Stimulated activated CD4-positive, alpha-beta T cell treated with anti-CD3 and anti-CD28 coated beads, Interleukin-12 subunit alpha, Interleukin-12 subunit beta, amount 100 ng/mL, for 4 hours (primary cell): ENCODE measurements at places on chromosomes 16 and 17.

DNA sequence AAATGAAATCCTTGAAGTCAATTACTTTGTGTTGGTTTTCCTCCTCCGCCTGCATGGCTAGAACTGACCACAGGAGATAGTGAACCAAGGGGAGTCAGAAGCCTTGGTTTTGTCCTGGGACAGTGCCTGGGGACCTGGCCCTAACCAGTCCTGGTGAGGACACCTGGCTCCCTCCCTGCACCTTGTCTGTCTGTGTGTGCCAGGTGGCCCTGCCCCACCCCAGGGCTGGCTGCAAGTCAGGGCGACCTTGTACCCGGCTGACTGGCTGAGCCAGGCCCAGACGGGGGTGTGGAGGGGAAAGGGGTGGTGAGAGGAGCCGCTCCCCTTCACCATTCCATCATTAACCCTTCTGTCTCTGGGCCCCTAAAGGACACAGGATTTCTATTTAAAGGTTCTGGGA is 3.4 kb downstream of the RAPGEFL1 start:
- DNase-seq = no peak

DNA sequence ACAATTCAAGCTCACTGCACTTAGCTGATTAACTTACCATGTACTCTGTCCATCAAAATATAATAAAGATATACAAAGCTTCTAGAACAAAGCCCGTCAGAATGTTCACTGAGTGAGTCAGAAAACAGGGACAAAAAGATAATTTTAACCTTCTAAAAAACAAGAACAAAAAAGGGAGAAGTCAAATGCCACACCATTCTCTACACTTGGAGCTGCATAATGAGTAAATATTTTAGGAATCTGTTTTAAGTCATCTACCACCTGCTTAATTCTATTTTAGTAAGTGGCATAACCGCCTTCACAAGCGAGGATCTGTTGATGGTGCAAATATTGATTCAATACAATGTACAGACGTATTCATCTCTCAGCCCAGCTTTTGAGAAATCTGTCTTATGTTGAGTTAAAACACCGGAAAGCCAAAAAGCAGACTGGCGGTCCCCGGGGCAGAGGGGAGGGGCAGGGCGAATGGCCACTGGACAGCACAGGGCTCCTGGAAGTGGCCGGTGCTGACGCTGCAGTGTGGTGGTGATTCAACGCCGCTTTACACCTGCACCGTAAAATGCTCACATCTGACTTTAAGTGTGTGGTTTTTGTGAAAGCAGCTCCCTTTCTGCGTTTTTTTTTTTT is 20.1 kb downstream of the RAB40B start:
- no peak for DNase-seq

DNA sequence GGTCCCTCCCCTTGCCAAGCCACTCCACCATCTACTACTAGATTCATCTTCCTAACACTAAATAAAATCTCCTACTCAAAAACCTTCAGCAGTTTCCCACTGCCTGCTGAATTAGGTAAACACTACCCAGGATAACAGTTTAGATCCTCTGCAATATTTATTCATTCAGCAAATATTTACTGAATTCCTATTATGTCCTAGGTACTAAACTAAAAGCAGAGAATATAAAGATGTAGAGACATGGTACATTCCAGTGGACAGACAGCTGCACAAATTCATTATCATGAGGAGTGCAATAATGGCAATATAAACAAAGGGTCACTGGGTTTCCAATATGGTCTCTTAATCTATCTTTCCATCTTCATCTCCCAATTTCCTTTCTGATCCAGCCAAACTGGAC is 30.7 kb upstream of the HOXB13 start:
- no peak for DNase-seq

DNA sequence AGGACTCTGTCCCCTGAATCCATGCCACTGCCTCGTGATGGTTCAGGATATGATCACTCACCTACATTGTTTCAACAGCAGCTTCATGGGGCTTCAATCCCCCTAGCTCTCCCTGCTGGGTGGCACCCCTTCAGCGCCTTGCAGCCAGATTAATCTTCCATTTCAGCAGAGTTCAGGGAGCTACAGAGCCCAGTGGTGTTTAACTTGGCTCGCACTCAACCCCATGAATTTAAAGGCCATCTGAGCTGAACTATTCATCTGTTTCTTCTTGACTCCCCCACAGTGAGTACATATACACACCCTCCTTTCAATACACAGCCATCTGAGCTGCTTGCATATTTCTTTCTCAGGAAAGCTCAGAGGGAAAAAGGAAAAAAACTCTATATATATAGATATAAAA is 202.8 kb upstream of the C16orf82 start:
- no peak for DNase-seq

GRCh38 chr16:2489581-2489980 is 14.7 kb downstream of the TBC1D24 start:
- no peak for DNase-seq

DNA sequence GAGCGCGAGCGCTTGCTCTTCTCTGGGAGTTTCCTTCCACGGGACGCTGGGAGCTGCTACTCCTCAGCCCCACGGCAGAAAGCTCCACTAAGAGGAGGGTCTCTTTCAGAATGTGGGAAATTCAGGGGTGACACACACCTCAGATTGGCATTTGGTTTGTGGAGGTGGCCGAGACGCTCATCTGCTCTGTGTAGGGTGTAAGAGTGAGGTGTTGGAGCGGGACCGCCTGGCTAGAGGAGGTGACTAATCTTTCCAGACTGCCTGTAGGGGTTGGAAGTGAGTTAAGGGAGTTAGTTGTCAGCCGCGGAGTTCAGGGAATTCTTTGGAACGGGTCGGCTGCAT is 735 bp downstream of the PSMD11 start:
- peak; percentile 28 for DNase-seq

DNA sequence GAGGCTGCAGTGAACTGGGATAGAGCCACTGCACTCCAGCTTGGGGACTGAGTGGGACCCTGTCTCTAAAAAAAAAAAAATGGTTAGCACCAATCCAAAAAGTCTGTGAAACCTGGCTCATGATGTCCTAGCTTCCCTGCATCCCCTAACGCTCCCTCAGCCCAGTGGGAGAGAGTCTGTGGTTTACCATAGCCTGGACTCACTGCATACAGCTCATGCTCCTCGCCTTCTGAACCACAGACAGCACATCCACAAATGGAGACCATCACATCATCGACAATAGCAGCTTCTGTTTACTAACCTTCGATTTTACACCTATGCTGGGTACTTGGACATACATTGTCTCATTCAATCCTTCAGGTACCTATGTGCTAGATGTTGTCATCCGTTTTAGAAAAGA is 43.6 kb downstream of the NLRC5 start:
- DNase-seq = no peak

GRCh38 chr17:66655861-66656260 is 179.1 kb upstream of the CACNG5 start:
- peak; percentile 48 for DNase-seq

- DNase-seq = no peak
Observed at GRCh38 chr17:32335046-32335445, 6.9 kb downstream of the C17orf75 start.

DNA sequence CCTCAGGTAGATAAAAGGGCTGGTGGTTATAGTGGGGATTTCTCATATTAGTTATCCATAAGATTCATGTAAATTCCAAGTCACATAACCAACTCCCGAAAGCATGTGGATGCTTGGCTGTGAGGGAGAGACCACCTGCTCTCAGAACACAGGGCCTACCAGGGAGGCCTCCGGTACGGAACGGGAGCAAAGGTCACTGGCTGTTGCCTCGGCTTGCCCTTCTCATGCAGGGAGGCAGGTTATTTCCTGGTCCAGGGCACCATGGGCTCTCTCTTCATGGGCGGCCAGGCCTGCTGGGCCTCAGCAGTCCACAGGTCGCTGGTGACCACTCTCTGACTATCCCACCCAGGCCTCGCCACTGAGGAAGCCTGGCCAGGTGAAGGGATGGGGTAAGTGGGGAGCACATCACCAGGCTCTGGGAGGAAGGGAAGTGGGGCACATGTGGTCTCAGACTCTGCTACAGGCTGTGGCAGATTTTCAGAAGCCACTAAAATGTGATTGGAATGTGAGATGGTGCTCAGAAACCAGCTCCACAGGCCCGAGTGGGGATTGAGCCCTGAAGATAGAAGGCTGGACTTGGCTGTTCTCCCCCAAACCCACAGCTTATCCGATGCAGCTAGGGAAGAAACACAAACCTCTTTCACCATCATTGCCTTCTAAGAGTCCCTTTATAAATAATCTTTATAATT is 45.4 kb downstream of the HNF1B start:
- DNase-seq = no peak

DNA sequence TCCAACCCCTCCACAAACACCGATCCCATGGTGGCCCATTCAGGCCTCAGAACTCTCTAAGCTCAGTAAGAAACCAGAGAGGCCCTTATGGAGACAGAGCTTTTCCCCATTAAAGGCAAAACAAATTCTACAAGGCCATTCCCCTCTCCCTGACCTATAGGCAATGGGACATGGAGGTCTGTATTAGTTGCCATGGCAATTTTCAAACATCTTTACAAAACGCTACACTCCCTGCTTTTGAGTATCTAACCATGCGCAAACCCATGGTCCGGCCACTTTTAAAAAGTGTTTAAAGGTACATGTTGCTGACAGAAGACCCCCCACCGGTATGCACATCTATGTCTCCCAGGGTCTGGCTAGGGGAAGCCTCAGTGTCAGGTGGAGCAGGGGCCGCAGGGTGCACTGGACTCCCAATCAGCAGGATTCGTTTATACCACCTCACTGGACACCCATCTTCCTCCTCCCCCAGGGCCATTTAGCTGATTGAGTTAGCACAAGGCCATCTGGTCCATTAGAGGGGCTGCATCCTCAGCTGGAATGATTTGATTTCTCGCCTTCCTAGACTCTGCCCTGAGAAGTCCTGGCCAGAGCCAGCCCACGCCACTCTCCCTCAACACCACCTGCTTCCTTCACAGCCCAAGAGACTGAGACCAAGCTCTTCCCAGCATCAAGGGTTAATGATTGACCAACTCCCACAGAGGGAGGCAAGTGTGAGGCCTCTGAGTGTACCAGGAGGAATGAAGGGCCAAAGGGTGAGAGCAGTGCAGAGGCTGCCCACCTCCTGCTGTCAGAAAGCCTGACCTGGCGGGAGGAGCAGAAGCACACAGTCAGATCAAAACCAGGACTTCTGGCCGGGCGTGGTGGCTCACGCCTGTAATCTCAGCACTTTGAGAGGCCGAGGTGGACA is 10.9 kb downstream of the ACLY start:
- DNase-seq = no peak

GRCh38 chr17:68533887-68534694 is 21.9 kb downstream of the PRKAR1A start:
- DNase-seq = no peak

DNA sequence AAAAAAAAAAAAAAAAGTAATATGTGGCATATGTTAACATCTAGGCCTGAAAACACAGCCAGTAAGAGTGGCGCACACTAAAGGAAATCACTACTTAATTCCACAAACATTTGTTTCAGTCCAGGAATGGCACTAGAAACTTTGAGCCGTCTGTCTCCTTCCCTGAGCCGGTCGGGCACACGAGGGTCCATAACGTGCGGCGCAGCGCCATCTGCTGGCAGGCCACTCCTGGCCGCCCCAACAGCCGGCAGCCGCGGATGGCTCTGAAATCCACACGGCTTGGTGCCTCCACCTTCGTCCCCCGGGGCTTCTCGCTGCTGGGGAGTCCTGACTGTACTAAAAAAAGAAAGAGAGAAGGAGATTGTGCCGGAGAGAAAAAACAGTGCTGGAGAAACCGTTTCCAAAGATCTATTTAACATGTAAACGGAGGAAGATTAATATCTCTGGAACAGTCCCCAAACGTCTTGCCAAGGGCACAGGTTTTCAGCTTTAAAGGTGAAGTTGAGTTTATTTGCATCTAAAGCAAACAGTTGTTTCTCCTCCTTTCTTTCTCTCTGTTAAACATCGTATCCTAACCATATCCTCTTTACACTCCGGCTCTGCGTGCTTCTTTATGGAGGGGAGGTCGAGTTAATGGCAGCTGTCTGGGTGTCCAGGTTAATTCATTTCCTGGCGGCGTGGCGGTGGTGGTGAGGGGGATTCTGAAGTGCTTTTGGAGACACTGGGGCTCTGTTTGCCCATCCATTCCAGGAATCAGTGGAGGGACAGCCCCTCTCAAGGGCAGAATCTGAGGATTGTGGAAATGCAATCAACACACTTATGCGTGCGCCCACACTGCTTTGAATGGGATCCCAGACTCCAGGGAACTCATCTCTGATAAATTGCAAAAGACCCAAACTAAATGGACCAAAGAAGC is 611.3 kb upstream of the SALL1 start:
- peak; percentile 36 for DNase-seq

DNA sequence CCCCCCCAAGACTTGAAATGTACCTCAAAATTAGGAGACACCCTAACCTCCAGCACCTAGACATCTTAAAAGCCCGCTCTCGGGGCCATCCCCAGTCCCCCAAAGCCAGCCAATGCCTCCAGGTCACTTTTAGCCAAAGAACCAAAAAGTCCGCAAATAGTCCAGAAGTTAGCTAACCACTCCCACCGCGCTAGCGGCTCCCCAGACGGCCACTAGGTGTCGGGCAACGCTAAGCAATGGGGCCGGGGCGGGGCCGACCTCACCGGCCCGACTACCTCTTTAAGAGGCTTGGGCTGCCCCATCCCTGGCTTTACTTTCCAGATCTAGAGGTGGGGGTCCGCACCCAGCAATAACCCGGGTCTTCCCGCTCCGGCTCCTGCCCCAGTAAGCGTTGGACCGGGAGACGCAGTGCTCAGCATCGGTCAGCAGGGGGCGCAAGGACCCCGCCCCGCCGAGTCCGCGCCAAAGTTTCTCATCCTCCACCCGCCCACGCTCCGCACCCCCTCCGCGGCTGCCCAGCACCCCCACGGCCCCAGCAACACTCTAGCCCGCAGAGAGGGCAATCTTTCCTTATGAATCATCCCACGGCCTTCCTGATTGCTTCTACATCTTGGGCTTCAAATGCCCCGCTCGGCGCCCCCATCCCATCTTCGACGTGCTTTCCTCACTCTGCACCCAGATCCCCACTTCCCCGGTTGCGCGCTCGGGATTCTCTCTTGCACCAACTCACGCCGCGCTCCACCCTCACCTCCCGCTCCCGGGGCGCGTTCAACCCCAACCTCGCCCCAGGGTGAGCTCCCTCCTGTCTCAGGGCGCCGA is 765 bp downstream of the COL1A1 start:
- DNase-seq = peak; percentile 76

GRCh38 chr16:70770626-70771552 is 30.1 kb downstream of the VAC14 start:
- DNase-seq = peak; percentile 49

DNA sequence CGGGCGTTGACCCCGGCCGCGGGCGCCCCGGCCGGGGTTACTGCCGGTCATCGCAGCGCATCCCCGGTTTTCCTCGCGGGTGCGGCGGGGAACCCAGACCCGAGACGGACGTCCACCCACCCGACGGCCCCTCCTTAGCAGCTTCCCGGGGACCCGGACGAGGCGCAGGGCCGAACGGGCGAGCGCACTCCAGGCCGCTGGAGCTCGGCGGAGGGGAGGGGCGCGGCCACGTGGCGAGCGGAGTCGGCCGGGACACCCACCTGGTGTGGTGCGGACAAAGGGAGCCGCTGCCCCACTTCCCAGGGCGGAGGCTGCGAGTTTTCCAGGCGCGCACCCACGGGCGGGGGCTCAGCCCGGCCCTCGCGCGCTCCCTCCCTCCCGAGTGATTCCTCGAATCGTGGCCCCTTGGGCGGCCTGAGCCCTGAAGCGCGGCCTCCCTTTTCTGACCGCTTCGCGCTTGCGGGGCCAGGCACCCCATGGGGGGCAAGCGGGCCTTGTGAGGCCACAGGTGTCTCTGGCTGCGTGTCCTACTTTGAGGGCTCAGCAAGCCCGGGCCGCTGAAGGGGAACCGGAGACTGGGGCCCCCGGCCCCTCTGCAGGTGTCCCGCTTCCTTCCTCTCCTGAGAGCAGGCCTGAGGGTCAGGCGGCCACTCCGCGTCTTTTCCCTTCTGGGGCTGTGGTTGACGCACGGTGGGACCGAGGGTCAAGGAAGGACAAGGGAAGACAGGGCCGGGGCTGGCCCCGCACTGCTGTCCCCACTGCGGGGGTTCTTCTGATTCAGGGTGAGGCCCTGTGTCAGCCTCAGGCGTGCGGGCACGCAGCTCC is 1.1 kb upstream of the FASN start:
- DNase-seq = no peak
